ENCODE measurements at places on chromosomes 12 and 14.
A peak's percentile ranks its signal among the peaks of the same experiment; 100 is the strongest.

- no peak for DNase-seq
Observed at GRCh38 chr12:110733089-110733715, 9.5 kb downstream of the PPP1CC start.

DNA sequence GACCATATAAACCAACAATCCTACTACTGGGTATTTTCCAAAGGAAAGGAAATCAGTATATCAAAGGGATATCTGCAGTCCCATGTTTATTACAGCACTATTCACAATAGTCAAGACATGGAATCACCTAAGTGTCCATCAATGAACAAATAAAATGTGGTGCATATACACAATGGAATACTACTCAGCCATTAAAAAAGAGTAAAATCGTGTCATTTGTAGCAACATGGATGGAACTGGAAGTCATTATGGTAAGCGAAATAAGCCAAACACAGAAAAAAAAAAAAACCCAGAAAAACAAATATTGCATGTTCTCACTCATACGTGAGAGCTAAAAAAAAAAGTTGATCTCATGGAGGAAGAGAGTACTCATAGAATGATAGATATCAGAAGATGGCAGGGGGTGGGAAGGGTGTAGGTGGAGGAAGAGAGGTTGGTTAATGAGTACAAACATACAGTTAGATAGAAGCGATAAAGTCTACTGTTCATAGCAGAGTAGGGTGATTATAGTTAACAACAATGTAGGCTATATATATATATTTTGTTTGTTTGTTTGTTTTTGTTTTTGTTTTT, 49.3 kb downstream of the BCAT1 start:
- DNase-seq, result no peak

DNA sequence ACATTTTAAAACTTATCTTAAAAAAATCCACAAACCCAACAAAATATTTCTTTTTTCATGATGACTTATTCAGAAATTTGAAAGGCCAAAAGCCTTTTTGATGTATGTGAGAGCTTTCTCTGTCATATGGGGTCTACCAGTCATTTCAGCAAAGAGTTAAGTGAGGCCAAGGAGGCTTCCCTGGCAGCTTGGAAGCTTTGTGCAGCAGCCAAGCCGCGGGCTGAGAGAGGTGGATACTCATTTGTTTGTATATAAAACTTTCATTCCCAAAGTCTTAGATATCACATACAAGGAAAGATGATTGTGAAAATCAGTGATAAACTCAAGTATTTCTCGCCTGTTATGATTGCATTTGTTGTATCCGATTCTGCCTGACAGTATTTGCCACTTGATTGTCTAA, 48.5 kb upstream of the RNU6-8 start:
- no peak for DNase-seq

GRCh38 chr14:47269756-47270492, 405.5 kb downstream of the MDGA2 start:
- no peak for DNase-seq

DNA sequence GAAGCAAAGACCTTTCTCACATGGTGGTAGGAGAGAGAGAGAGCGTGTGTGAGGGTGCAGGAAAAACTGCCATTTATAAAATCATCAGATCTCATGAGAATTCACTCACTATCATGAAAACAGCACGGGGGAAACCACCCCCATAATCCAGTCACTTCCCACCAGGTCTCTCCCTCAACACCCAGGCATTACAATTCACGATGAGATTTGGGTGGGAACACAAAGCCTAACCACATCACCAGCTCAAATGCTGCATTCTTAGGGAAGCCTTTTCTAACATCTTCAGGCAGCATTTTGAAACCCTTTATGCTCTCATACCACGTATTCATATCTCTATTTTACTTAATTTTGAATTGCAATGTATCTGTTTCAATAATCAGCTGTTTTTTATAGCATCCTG, 165.9 kb downstream of the TMTC3 start:
- DNase-seq, result no peak

DNA sequence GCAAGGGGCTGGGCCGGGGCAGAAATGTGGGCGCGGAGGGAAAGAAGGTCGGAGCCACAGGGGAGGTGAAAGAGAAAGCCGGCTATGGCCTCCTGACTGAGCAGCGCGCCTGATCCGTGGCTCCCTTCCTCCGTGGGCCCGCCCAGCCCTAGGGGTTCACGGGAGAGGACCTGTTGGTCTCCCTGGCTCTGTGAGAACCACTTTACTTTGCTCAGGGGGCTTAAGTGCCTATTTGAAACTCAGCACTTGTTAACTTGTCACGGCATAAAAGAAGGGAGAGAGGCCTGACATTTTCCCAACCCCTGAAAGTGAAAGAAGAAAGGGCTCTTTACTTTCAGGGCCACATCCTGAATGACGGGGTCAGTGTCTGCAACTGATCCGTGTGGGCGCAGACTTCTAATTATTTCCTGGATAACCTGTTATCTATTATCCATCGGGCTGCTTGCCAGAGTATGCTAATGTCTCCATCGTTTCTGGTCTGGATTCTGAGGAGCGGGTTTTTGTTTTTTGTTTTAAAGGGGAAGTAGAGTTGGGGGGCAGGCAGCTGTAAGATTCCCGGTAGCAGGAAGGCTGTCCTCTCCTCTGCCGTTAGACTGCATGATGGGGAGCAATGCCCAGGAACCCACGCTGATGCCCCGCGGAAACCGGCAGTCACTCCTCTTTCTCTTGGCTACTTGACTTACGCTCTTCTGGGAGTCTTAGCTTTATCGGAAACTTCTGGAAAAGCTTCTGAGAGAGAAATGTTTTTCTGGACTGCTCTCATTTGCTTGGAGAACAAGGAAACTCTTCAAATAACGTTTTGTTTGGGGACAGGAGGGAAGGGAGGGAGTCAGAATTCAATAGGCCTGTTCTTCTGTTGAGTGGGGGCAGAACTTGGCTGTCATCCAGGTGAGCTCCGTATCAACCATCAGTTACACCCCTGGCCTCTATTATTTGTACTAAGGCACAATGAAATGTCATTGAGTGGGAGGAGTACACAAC, 127.7 kb upstream of the MAX start:
- peak; percentile 24 for DNase-seq

GRCh38 chr12:65853489-65854157, 29.3 kb downstream of the HMGA2 start:
- DNase-seq, result no peak

- no peak for DNase-seq
Observed at GRCh38 chr12:24200010-24200409, 250.5 kb upstream of the SOX5 start.

DNA sequence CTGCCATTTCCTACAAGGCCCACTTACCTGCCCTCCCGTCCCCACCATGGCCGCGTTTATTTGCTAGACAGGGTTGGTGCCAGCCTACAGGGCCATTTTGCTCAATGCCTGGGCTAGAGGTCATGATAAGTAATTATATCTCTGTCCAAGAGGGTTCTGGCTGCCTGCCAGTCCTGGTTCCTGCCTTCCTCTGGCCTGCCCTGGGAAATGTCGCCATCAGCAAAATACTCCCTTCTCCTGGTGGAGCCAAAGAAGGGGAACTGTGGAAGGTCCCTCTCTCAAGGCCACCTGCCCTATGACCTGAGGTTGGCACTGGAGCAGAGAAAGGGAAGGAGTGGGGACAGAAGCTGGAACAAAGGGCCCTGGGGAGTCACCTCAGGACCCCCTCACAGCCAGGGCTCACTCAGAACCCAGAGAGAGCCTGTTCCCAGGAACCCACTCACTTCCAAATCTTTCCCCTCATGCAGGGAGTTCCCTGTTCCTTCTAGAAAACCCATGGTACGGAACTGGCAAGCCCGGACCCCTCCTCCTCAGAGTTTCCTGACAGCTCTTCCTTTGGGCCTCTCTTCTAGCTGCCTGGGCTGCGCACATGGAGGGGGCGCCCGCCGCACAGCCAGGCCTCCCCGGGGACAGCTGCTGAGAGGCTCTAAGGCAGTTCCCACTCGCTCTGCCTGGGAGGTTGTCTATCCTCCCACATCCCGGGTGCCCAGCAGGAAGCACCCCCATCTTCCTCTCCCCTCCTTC, 280.5 kb downstream of the DPF3 start:
- no peak for DNase-seq

DNA sequence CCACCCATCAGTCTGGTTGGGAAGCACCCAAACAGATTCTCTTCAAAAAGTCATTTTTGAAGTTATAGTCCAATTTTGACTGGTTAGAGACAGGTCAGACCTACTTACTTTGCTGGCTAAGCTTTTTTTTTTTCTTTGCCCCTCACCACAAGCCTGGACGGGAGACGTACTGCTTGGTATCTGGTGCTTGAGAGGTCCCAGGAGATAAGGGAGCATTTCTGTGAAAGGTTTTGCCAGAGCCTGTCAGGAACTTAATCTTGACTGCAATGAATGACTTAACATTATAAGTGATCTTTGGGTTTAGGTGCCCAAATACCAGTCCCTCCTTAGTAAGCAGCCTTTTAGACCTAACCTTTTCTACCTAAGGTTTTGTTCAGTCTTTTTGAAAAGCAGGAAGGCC, 6.3 kb downstream of the MTHFD1 start:
- peak; percentile 66 for DNase-seq

DNA sequence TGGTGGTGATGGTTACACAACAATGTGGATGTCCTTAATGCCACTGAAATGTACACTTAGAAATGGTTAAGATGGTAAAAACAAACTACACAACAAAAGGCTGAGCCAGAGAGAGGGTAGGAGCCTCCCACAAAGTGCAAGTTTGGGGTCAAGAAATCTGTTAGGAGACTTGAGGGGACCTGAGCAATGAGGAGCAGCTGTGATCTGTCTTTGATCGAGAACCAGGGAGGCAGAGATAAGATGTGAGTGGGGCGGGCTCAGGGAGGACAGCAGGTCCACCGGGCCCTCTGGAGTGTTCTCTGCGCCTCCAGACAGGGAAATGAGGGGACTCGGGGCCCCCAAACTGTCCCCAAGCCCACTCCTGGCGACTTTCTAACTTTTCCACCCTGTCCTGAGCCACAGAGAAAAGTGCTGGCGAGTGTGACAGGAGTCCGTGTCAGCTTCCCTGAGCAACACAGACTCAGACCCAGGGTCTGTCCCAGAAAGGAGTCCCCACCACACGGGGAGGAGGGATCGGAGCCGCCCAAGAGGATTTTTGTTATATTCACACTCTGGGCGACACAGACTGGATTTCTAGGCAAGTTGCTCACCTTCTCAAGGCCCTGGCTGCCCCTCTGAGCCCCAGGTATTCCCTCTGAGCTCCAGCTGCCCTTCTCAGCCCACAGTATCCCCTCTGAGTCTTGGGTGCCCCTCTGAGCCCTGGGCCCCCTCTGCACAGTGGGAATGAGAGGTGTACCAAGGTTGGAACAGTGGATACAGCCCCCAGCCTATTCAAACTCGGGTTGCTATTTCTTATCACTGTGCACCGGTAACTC, 11.5 kb upstream of the SCARB1 start:
- no peak for DNase-seq

DNA sequence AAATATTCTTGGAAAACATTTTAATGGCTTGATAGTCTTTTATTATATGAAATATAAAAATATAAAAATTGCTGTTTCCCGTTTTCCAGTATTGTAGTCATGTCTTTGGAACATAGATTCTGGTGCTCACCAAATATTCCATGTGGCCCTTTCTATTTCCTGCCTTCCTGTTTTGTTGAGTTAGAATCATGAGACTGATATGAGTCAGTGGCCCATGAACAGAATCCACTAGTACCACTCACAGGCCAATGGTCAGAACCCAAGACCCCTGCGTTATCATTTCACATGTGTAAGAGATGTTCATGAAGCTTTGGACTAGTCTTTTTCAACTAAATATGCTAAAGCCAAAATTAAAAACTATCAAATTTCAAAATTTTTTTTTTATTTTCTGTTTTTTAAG, 56.9 kb downstream of the BICD1 start:
- DNase-seq, result no peak

- DNase-seq, result no peak
Observed at GRCh38 chr12:91604897-91605296, 422.3 kb upstream of the DCN start.

GRCh38 chr14:59254146-59254910, 65.9 kb downstream of the DAAM1 start:
- DNase-seq, result peak; percentile 11

GRCh38 chr12:31915446-31915845, 43.8 kb upstream of the RESF1 start:
- no peak for DNase-seq

GRCh38 chr14:37594238-37594970, 645 bp downstream of the FOXA1 start:
- peak; percentile 27 for DNase-seq

DNA sequence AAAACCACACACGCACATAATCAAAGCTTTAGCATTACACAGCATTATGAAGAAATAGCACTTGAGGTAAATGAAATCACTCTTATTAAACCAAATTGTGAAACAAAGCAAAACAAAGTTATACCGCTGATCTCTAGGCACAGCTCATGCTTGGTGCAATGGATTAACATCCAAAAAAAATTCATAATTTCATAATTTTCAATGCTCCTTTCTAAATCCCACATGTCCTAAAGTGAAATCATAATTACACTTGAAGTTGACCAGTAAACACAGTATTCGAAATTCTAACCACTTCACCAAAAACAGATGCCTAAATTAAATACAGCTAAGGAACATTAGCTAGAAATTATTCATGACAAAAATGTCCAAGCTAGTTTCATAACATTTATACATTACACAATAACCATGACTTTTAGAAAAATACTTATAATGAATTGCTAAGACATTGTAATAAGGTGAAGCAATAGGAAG, 1.5 kb downstream of the MLH3 start:
- DNase-seq, result no peak

DNA sequence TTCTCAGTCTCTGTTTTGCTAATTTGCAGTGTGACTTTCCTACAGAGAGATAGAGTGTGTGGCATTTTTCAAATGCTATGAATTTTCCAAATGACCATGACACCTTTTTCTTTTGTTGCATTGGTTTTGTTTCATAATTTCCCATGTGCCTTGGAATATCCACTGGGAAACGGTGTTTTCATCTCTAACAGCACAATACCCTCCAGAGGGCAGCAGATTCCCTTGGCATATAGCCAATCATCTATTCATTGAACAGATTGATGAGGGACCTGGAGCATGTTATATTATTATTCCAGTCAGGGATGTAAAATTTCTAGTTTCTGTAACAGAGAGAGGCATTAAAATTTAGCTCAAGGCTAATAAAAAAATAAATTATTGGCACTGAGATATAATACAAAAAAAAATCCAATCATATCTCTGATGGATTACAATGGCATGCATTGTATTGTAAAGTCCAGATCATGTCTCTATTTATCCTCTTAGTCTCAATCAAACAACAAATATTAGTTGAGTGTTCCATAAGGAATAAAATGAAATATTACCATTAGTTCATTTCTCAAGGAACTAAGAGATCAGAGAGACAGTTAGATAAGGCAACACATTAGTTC, 29.6 kb upstream of the NTN4 start:
- DNase-seq, result peak; percentile 38
